ENCODE measurements at places on chromosomes 1 and 21.

GRCh38 chr1:58621391-58621790, 44.3 kb upstream of the TACSTD2 start:
- no peak for DNase-seq

DNA sequence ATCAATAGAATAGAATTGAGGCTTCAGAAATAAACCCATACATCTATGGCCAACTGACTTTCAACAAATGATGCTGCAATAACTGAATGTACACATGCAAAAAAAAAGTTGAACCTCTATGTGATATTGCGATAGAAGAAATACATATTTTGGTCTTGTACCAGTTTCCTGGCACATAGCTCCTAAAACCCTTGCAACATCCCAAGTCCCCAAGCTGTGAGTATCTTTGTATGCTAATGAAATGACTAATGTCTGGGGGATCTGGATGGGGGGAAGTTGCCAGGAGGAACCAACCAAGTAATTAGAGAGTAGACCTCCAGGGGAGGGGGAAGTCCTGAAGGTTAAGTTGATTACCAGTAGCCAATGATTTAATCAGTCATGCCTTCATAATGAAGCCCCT, 24.4 kb downstream of the BLZF1 start:
- DNase-seq, result no peak

DNA sequence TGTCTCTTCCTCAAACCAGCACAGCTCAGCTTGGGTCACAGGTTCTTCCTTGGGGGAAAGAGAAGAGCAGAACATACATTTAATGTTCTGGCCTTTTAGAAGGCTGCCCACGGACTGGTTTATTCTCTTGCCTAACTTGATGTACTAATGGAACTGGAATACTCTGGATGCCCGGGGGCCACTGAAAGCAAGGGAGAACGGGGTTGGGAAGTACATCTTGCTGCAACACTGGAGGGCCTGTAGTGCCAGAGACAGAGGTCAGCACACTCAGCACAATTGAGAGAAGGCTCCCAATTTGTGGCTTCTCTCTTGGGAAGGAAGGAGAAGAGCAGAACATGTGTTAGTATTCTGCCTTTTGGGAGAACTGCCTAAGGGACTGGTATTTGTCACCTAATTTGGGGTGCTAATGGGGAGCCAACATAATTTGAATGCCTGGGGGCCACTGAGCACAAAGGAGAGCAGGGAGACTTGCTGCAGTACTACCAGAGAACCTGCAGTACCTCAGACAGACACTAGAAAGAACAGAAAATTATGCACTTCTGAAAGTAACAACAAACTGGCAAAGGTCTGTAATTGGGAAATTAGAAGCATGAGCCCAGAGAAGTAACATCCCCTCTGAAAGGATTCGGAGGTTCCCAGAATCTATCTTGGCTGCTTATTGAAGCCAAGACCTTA, 14.1 kb downstream of the ZNF691 start:
- DNase-seq, result no peak

- DNase-seq, result peak; percentile 31
These were observed 40.5 kb upstream of the AKT3 start for GRCh38 chr1:243890576-243890975.

DNA sequence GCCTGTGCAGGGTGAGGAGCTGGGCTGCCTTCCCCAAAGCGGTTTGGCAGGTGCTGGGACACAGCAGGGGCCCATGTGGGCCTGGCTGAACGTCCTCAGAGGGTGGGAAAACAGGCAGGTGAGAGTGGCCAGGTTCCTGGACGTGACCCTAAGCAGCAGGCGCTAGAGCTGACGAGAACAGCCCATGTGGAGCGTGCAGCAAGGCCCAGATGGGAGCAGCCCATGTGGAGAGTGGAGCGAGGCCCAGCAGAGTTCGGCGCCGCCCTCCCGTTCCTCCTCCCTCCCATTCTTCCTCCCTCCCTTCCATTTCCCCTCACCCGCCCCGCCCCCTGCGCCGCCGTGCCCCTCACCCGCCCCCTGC, 314.4 kb upstream of the VAMP3 start:
- DNase-seq, result no peak

- no peak for DNase-seq
These were observed 190.5 kb downstream of the ZP4 start for GRCh38 chr1:237700181-237700580.

GRCh38 chr1:48495166-48495565, 23.2 kb upstream of the SPATA6 start:
- DNase-seq, result no peak

- no peak for DNase-seq
These were observed 36.0 kb downstream of the UBE4B start for GRCh38 chr1:10068605-10069294.

DNA sequence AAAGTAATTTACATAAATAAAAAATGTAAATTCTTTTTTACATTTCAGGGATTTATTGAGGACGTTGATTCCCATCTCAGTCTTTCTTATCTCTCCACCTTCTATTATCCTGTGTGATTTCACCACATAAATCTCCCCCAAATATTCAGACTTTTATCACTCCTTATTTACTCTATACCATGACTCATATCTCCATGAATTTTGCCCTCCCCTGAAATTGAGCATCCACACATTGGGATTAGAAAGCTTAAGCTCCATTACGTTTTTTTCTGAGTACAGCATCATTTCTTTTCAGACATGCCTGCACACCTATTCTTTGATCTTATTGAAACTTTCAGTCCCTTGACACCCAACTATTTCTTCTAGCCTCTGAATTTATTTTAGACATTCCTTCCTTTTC, 111.2 kb downstream of the IFI44 start:
- DNase-seq, result peak; percentile 37

DNA sequence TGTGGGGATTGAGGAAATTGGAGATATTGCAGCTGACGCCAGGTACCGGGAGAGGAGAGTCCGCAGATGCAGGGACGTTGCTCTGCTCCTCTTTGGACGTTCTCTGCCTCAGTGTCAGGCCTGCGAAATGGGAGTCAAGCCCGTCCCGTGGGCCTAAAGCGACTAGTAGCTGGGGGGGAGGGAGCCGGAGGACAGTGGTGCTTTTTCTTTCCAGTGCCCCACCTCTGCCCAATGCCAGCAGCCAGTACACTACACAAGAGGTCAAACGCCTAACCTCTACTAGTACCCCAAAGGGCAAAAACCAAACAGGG, 413.6 kb upstream of the ESRRG start:
- DNase-seq, result no peak

GRCh38 chr1:211986628-211987254, 48.6 kb downstream of the INTS7 start:
- DNase-seq, result no peak

- DNase-seq, result peak; percentile 52
These were observed 612.0 kb downstream of the MATN1 start for GRCh38 chr1:30111431-30111830.

DNA sequence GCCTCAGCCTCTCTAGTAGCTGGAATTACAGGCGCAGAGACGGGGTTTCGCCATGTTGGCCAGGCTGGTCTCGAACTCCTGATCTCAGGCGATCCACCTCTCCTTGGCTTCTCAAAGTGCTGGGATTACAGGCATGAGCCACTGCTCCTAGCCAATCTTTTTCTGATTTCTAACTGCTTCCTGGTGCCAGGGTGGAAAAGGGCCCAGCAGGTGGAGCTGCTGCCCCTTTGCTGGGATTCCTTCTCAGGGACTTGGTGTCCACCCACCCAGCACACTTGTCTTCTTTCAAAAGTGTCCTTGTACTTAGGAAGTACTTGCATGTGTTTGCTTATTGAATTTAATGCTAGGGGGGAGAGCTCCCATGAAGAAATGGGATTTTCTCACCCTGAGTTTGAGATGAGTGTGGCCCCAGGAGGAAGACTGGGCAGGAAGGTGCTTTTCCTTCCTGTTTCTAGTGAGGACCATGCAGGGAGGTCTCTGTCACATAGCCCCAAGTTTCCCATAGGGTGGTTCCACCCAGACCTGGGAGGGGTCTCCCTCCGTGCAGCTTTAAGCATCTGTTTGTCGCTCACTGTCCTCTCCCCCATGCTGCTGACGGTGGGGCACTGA, 14.2 kb downstream of the UTP11 start:
- peak; percentile 59 for DNase-seq

GRCh38 chr21:37765221-37765900, 150.9 kb downstream of the KCNJ6 start:
- DNase-seq, result no peak

GRCh38 chr1:198483006-198483405, 57.5 kb downstream of the ATP6V1G3 start:
- DNase-seq, result no peak

- peak; percentile 71 for DNase-seq
These were observed 121.8 kb downstream of the EPHB2 start for GRCh38 chr1:22832414-22832786.

DNA sequence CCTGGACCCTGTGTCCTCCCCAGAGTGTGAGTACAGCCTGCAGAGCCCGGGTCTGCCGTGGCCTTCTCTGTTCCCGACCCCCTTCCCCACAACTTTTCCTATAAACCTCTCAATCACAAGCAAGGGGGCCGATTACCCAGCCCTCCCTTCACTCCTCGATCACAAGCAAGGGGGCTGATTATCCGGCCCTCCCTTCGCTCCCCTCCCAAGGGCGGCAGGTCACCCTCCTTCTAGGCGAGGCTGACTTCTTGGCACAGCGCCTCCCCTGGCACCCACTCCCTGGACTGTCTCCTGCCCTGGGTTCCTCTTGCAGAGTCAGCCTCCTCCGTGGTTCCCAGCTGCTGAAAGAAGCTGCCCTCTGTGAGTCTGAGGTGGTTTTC, 12.3 kb upstream of the LDLRAP1 start:
- DNase-seq, result no peak

DNA sequence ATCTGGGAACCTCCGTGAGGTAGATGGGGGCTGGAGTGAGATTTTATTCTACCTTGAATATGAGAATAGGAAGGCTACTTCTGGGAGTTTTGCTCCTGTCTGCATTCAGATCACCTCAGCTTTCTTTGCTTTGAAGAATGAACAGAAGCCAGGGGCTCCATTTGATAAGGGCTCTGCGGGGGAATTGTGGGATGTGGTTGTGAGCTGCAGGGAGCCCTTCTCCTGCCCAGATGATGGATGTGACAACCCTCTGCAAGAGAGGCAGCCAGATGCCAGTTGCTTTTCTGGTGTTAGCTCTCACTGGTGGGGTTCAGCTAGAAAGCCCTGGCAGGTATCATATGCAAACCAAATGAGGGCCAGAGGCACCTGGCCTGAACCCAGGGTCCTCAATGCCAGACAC, 21.5 kb downstream of the IER5 start:
- DNase-seq, result no peak

DNA sequence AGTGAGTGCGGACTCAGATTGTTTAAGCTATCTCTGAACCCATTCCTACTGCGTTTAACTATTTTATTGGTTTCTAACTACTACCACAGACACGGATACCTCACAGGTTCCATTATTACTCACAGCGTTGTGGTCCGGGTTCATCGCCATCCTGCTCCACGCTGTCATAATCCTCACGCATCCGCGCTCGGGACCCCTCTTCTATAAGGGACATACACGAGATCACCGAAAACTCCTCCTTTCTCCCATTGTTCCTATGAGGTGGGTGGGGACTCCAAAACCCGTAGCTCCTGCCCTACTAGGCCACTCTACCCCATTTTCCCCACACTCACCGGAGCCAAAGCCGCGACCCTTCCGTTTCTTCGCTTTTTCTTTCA, 610 bp downstream of the RBM8A start:
- no peak for DNase-seq

- DNase-seq, result no peak
These were observed 61.1 kb downstream of the FYB2 start for GRCh38 chr1:56758135-56758534.
